Activated CD4-positive, alpha-beta T cell treated with anti-CD3 and anti-CD28 coated beads, Interleukin-2, amount 10 ng/mL, durations not matched to agents 7 days and 5 days (primary cell): ENCODE measurements at places on chromosomes 4 and X. TPM values are rescaled to one million over a fixed set of nuclear protein-coding genes. Genes with fewer than 3 reads are reported as not detected.

The PDE6B gene
- 15.9 TPM for total RNA-seq

The SLAIN2 gene
- total RNA-seq, result 58.8 TPM

The IL21 gene
- total RNA-seq, result 1.0 TPM

The PAGE1 gene
- total RNA-seq, result not detected

The MEPE gene
- not detected for total RNA-seq

The PRR32 gene
- total RNA-seq, result not detected

The SPON2 gene
- 28.3 TPM for total RNA-seq

DNA sequence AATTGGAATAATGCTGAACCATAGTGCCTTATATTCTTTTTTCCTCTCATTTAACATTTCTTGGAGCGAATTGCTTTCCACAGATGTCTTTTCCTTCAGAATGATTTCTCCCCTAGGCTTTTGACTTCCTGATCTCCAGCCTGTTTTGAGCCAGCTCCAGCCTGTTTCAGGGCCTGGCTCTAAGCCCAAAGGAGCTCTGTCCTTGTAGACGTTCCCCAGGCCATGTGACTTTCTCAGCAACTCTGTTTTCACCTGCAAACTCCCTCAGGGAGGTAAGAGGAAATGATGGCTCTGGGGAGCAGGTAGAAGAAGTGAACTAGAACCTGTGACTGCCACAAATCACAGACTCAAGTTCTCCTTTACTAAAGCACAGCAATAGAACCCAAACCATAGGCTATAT is 89.1 kb downstream of the AKAP4 start:
- no peaks in the 10 kb centered on the region for H3K4me1 ChIP-seq
- DNase-seq, result no peak
- peaks cover 2% of the 10 kb centered on the region for H3K27me3 ChIP-seq
- no peak overlapping the region for H3K27ac ChIP-seq
- H3K4me3 ChIP-seq, result no peak overlapping the region
- H3K36me3 ChIP-seq, result no peaks in the 10 kb centered on the region

DNA sequence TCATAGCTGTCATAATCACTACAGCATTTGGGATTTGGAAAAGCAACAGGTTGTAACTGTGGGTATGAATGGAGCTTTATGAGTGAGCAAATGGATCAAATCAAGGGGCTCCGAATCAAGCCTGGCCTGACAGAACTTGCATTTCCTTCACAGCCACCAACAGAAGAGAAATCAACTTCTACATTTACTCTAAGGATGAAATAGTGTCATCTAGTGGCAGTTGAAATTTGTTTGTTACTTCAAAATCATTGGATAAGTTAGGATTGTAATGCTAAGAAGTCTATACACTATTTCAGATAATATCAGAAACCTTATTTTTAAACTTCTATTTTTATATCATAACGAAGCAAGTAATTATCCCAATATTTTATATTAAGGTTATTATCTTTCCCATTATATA is 10.7 kb upstream of the WDR17 start:
- no peak for DNase-seq
- no peaks in the 10 kb centered on the region for H3K36me3 ChIP-seq
- peaks cover 3% of the 10 kb centered on the region for H3K27me3 ChIP-seq

DNA sequence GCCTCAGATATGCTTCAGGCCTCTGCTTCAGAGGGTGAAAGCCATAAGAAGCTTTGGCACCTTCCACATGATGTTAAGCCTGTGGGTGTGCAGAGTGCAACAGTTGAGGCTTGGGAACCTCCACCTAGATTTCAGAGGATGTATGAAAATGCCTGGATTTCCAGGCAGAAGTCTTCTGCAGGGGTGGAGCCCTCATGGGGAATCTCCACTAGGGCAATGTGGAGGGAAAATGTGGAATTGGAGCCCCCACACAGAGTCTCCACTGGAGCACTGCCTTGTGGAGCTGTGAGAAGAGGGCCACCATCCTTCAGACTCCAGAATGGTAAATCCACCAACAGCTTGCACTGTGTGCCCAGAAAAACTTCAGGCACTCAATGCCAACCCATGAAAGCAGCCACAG is 35.2 kb downstream of the TLR10 start:
- H3K4me1 ChIP-seq, result peaks cover 6% of the 10 kb centered on the region
- H3K27me3 ChIP-seq, result no peaks in the 10 kb centered on the region
- H3K4me3 ChIP-seq, result no peak overlapping the region
- no peak overlapping the region for H3K27ac ChIP-seq

- H3K27me3 ChIP-seq, result no peaks in the 10 kb centered on the region
- DNase-seq, result peak; percentile 41
- H3K4me1 ChIP-seq, result peaks cover 16% of the 10 kb centered on the region
- H3K36me3 ChIP-seq, result peaks cover 3% of the 10 kb centered on the region
- H3K27ac ChIP-seq, result peak overlapping the region; percentile 66
Measured at GRCh38 chrX:64894454-64895038, 81.7 kb downstream of the ZC4H2 start.

DNA sequence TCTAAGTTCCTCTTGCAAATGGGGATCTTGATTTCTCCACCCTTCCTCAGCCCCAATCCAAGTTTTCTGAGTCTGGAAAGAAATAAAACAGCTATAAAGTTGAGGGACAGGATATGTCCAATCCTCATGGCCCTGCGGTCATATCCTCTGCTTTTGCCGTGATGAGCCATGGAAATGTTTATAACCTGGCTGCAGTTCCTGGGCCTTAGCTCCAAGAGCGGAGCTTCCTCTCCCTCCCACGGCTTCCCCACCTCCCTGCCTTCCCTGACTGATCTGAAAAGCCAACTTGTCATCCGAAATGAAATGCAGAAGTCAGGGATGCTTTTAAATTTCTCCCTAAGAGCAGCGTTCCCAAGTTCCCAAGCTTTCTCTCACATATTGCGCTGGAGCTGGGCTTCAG is 221.5 kb upstream of the SFRP2 start:
- H3K36me3 ChIP-seq, result no peaks in the 10 kb centered on the region
- no peak for DNase-seq
- no peak overlapping the region for H3K27ac ChIP-seq
- H3K4me1 ChIP-seq, result no peaks in the 10 kb centered on the region
- H3K27me3 ChIP-seq, result peaks cover 3% of the 10 kb centered on the region
- no peak overlapping the region for H3K4me3 ChIP-seq

GRCh38 chr4:156158747-156159146 is 205.1 kb upstream of the CTSO start:
- H3K36me3 ChIP-seq, result no peaks in the 10 kb centered on the region
- H3K27ac ChIP-seq, result no peak overlapping the region
- no peak for DNase-seq

- no peak overlapping the region for H3K4me3 ChIP-seq
- H3K36me3 ChIP-seq, result no peaks in the 10 kb centered on the region
- H3K4me1 ChIP-seq, result no peaks in the 10 kb centered on the region
- no peak overlapping the region for H3K27ac ChIP-seq
- DNase-seq, result no peak
Measured at GRCh38 chr4:144298519-144298918, 158.0 kb upstream of the GYPA start.

DNA sequence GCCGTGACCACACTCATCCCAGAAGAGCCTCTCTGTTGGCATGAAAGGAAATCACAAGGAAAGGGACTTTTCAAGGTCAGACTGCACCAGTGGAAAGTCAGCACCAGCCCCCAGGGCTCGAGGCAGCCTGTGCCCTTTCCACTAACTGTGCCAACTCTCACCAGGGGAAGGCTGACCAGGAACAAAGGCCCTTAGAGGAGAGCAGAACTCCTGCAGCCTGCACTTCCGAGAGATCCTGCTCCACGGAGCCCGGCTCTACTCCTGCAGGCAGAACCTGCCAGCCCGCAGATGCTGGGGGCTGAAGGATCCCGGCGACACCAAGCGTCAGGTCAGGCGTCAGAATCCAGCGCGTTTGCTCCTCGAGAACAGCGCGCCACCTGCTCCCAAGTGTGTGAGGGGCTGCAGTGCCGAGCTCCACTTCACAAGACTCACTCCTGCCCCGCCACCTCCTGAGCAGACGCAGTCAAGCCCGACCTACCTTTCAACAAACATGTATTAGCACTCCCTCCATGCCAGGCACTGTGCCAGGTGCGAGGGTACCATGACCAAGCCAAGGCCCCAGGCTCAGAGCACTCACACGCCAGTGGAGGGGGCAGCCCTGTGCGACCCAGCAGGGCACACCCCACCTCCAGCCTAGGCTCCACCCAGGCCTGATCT is 13.6 kb upstream of the HELT start:
- no peaks in the 10 kb centered on the region for H3K36me3 ChIP-seq
- peaks cover 33% of the 10 kb centered on the region for H3K27me3 ChIP-seq
- peaks cover 4% of the 10 kb centered on the region for H3K4me1 ChIP-seq

DNA sequence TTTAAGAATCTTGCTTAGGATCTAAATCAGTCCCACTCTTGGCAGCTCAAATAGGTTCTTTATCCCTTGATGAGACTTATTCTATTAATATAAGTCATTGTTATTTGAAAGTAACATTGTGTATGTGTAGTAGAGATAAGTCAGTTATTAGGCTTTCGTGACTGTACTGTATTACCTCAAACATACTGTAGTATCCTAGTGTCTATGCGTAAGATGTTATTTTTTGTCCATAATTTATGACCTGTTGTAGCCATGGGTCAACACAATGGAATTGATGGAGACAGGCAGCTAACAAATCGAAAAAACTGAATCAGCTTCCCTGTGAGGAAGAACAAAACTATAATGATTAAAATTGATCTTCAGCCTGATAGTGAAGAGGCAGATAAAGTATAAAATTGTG is 41.8 kb downstream of the CLCN3 start:
- no peak overlapping the region for H3K27ac ChIP-seq
- no peak overlapping the region for H3K4me3 ChIP-seq
- peaks cover 32% of the 10 kb centered on the region for H3K4me1 ChIP-seq
- H3K27me3 ChIP-seq, result no peaks in the 10 kb centered on the region
- DNase-seq, result no peak

DNA sequence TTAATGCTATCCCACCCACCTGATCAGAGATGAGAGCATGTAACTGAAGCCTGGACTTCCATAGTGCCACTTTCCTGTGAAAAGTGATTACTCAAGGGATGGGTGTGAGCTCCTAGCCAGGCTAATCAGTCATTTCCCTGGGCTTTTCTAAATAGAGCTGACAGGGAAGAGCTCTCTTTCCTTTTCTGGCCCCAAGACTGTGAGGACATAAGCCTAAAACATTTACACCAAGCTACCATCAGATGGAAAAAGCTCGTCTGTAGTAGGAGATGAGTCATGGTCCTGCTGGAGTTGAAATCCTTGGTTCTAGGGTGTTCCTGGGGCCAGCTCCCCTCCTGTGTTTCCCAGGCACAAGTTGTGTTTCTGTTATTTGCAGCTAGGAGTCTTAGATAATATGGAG is 52.4 kb upstream of the NDP start:
- H3K4me1 ChIP-seq, result peaks cover 3% of the 10 kb centered on the region
- no peak for DNase-seq
- no peaks in the 10 kb centered on the region for H3K27me3 ChIP-seq
- H3K36me3 ChIP-seq, result no peaks in the 10 kb centered on the region
- no peak overlapping the region for H3K4me3 ChIP-seq

GRCh38 chrX:4005281-4005680 is 291.8 kb upstream of the PRKX start:
- H3K27me3 ChIP-seq, result no peaks in the 10 kb centered on the region
- no peak for DNase-seq
- no peaks in the 10 kb centered on the region for H3K36me3 ChIP-seq
- H3K27ac ChIP-seq, result no peak overlapping the region
- no peaks in the 10 kb centered on the region for H3K4me1 ChIP-seq
- no peak overlapping the region for H3K4me3 ChIP-seq

DNA sequence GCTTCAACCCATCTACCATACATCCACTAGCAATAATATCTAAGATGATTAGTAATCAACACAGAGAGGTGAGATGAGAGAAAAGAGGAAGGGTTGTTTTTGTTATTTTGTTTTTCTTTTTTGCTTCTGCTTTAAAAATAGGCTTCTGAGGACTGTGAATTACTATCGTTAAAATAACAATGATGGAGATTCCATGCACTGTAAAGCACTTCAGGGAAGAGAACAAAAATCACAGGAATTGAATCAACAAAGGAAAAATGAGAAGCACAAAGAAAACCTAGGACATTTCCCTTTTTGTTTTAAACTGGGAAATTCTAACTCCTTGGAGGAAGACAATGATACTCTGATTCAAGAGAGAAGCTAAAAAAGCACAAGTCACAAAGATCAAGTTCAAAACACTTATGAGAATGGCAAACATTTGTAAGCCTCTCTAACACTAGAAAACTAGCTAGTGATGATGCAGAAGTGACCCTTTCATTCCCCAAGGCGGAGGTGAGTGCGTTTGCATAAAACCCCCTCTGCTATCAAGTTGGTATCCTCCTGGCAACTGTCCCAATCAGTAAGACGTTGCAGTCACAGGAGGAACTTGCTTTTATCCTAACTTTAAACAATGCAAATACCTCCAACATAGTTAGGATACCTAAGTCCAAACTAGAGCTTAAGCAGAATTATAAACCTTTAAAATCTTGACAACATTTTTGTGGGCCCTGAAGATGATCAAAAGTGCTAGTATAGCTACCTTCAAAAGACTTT is 308.5 kb downstream of the CAMK2D start:
- no peaks in the 10 kb centered on the region for H3K4me1 ChIP-seq
- DNase-seq, result no peak
- no peak overlapping the region for H3K4me3 ChIP-seq
- H3K36me3 ChIP-seq, result peaks cover 34% of the 10 kb centered on the region
- H3K27ac ChIP-seq, result no peak overlapping the region
- H3K27me3 ChIP-seq, result no peaks in the 10 kb centered on the region

DNA sequence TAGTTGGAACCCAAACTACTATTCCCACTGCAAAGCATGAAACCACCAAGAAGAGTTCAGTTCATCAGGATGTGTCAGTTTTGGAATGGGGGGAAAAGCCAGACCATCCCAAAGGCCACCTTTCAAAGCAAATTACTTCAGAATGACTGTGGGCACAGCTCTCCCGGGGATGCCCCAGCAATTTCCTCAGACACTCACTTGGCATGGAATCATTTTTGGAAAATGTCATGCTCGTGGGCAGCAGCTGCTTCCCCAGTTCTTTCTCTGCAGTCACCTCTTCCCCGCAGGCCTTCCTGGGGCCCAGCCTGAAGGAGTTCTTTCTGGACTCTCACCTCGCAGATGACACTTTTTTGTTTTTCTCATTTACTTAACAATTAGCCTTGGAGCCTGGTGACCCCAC is 350.3 kb downstream of the NR3C2 start:
- no peaks in the 10 kb centered on the region for H3K27me3 ChIP-seq
- H3K27ac ChIP-seq, result no peak overlapping the region
- H3K4me1 ChIP-seq, result no peaks in the 10 kb centered on the region
- no peaks in the 10 kb centered on the region for H3K36me3 ChIP-seq
- H3K4me3 ChIP-seq, result no peak overlapping the region

- H3K4me1 ChIP-seq, result peaks cover 37% of the 10 kb centered on the region
- H3K36me3 ChIP-seq, result peaks cover 37% of the 10 kb centered on the region
- no peaks in the 10 kb centered on the region for H3K27me3 ChIP-seq
- no peak overlapping the region for H3K27ac ChIP-seq
Measured at GRCh38 chrX:41722816-41723618, 964 bp upstream of the GPR82 start.
